Thoracic aorta (tissue), 2 donors: ENCODE measurements at places on chromosomes 1 and 21.

DNA sequence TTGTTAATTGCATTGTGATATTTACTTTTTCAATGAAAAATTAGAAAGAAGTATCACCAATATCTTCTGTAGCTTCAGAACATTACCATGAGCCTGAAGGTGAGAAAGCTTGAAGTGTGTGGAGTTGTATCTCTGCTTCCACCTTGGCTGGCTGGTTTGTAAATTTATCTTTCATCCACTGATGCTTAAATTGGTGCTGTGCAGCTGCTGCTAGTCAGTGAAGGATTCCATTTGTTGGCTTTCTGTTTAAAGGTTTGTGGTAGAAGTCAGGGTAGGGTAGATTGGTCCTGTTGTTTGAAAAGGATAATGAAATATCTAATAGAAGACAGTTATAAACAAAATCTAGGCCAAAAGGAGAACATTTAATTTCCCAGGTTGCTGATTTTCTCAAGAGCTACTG, 105.7 kb downstream of the C1orf21 start:
- H3K4me3 ChIP-seq = no peak overlapping the region
- peaks cover 16% of the 10 kb centered on the region for H3K4me1 ChIP-seq
- no peaks in the 10 kb centered on the region for H3K36me3 ChIP-seq
- no peak overlapping the region for H3K27ac ChIP-seq

GRCh38 chr1:202143011-202143767, 1.3 kb downstream of the ARL8A start:
- no peaks in the 10 kb centered on the region for H3K27me3 ChIP-seq
- H3K27ac ChIP-seq = peak overlapping the region; percentile 85
- peak overlapping the region; percentile 93 for H3K4me3 ChIP-seq

DNA sequence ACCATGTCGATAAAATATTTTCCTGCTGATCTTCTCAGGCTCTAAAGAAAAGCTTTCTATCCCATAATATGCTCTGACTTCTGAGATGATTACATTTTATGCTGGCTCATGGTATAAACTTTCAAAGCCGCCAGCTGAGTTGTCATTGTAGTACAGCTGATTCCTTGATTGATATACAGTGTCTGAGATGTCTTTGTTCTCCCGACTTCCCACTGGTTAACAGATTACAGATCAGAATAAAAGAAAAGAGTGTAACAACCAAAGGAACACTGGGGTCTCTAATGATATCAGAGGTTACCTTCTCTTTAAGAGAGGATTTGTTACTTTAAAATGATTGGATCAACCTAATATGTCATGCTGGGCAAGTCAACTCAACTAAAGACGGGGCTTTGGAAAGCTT, 485.4 kb upstream of the LRRC7 start:
- no peaks in the 10 kb centered on the region for H3K4me1 ChIP-seq
- no peaks in the 10 kb centered on the region for H3K27me3 ChIP-seq
- H3K4me3 ChIP-seq = no peak overlapping the region
- H3K36me3 ChIP-seq = no peaks in the 10 kb centered on the region

DNA sequence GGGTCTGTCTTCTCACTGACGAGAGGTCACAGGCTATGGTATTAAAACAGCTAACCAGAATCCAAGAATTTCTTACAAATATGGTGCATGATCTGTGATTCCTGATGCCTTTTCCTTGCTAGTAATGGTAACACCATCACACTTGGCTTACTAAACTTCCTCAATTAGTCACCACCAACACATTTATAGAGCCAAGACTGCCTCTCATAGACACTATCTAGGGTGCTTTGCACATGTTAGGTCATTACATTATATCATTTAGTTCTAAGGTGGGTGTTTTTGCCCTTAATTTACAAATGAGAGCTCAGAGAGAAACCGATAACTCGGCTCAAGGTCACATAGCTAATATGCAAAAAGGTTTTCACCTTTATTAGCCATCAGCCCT, 8.7 kb downstream of the KIF21B start:
- H3K27me3 ChIP-seq = no peaks in the 10 kb centered on the region
- no peak overlapping the region for H3K4me3 ChIP-seq
- DNase-seq = no peak

DNA sequence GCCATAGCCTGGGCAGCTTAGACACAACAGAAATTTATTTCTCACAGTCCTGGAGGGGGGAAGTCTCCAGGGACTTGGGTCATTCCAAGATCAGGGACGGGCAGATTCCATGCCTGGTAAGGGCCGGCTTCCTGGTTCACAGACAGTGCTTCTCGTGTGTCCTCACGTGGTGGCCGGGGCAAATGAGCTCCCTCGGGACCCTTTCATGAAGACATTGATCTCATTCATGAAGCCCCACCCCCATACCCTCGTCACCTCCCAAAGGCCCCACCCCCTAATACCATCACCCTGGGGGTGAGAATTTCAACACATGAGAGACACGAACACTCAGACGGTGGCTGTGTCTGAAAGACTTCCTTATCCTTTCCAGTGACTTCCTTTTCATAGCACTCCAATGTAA, 51.5 kb downstream of the ACOT7 start:
- no peak overlapping the region for H3K4me3 ChIP-seq
- no peaks in the 10 kb centered on the region for H3K4me1 ChIP-seq
- no peaks in the 10 kb centered on the region for H3K36me3 ChIP-seq
- no peaks in the 10 kb centered on the region for H3K27me3 ChIP-seq
- no peak overlapping the region for H3K27ac ChIP-seq
- no peak for DNase-seq

DNA sequence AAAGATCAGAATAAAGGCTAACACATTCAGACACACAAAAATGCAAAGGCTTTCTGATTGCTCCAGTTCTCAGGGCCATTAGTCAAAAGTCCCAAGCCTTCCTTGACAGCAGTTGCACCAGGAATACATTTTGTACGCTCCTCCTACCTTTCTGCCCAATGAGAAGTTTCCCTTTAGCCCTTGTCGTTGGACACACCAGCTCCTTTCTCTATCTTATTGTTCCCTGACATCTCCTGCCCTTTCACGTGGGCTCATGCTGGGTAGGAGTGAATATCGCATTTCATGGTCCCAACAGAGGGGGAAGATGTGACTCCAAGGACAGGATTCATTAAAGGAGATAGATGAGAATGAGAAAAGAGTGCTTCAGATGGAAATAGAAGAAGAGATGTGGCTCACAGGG, 33.5 kb upstream of the IFI16 start:
- H3K27me3 ChIP-seq = no peaks in the 10 kb centered on the region
- no peak overlapping the region for H3K4me3 ChIP-seq
- no peaks in the 10 kb centered on the region for H3K36me3 ChIP-seq
- H3K4me1 ChIP-seq = no peaks in the 10 kb centered on the region
- no peak for DNase-seq

DNA sequence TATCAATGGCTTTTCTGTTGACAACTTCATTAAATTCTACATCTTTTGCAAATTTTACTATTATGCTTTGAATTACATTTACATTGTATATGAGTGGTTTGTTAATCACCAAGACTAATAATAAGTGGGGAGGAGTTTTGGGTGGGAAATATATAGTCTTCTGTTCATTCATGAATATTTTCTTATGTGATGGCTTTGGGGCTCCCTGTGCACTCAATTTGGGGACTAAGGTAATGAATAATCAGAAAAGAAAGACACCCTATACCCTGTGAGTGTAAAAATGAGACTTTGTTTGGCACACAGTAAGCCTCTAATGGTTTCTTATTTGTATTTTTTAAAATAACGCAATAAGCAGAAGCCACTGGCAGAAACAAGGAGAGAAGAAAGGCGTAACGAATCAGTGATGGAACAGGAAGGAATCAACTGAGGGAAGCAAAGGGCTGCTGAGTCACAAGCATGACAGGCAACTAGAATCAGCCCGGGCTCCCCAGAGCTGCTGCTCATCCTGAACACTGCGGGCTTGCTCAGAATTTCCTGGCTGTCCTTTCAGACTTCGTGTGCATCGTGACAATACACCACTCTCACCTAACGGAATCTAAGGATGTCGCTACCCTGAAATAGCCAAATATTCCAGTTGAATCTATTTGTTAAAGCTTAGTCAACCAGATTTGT, 20.8 kb upstream of the RGS2 start:
- no peaks in the 10 kb centered on the region for H3K27me3 ChIP-seq
- DNase-seq = no peak
- no peaks in the 10 kb centered on the region for H3K36me3 ChIP-seq
- H3K4me1 ChIP-seq = peaks cover 8% of the 10 kb centered on the region

DNA sequence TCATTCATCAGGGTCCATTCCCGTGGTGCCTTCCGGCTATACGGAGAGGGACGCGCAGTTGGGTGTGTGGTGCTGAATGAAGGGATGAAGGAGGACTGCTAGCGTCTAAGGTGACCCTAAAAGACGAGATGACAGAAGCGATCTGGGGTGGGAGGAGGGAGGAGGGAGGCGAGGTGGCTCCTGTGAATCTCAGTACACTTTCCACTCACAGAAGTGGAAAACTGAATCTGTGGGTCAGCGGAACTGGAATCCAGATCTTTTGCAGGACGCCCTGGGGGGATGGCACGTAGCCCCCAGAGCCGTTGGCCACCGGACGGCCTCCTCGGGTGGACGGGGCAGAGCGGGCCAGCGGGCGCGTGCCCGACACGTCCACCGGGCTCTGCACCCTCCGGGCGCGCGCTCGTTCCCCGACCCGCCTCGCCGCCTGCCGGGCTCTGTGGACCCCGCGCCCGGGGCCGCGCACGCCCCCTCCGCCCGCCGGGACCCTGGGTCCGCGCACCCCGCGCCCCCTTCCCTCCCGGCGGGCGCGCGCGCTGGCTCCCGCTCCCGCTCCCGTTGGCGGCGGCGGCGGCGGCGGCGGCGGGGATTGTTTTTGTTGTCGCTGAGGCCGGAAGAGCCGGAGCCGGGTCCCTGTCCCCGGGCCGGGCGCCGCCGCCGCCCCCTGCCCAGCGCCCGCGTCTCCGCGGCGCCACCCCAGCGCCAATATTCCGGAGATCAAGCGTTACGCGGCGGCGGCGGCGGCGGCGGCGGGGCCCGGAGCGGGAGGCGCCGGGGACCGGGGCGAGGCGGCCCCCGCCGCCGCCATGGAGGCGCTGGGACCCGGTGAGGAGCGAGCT, at the start of gene AGO4:
TSS of gene AGO4 (plus strand) at position 403 of the 836 bp plus-strand sequence. CDS start at position 804, 401 bp downstream.
- H3K36me3 ChIP-seq = no peaks in the 10 kb centered on the region
- H3K27ac ChIP-seq = peak within 1 kb of the TSS; percentile 86
- H3K27me3 ChIP-seq = no peaks in the 10 kb centered on the region
- peak within 1 kb of the TSS; percentile 92 for H3K4me3 ChIP-seq
- DNase-seq = no peak

- peaks cover 59% of the 10 kb centered on the region for H3K4me1 ChIP-seq
- H3K36me3 ChIP-seq = no peaks in the 10 kb centered on the region
- H3K27ac ChIP-seq = peak overlapping the region; percentile 67
Observed at GRCh38 chr1:26723013-26723991, 27.5 kb downstream of the ARID1A start.

GRCh38 chr1:198228925-198229324, 72.1 kb downstream of the NEK7 start:
- no peaks in the 10 kb centered on the region for H3K27me3 ChIP-seq
- H3K27ac ChIP-seq = no peak overlapping the region
- no peaks in the 10 kb centered on the region for H3K36me3 ChIP-seq
- H3K4me3 ChIP-seq = no peak overlapping the region

GRCh38 chr1:65255035-65255655, 54.2 kb upstream of the DNAJC6 start:
- peak overlapping the region; percentile 79 for H3K4me3 ChIP-seq
- no peaks in the 10 kb centered on the region for H3K36me3 ChIP-seq
- peaks cover 13% of the 10 kb centered on the region for H3K4me1 ChIP-seq
- H3K27ac ChIP-seq = no peak overlapping the region
- no peaks in the 10 kb centered on the region for H3K27me3 ChIP-seq

- H3K27me3 ChIP-seq = no peaks in the 10 kb centered on the region
- no peaks in the 10 kb centered on the region for H3K36me3 ChIP-seq
- H3K27ac ChIP-seq = no peak overlapping the region
- no peak for DNase-seq
Observed at GRCh38 chr1:3677484-3677883, 25.2 kb downstream of the TP73 start.

DNA sequence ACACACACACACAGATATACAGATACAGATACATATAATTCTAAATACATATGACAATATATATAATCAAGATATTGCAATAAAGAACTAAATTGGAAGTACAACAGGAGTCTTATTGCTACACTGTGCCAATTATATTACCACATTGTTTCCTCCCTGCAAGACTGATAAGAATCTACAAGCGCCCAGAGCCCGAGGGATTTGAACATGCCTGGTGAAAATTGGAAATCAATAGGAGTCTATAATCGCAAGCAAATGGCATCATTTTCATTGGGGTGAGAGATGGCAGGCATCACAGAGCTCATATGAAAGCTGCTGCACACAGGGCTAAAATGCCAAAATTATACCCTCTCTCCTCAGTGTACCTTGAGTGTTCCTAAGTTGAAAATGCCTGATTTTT, 152.9 kb upstream of the PTBP2 start:
- no peaks in the 10 kb centered on the region for H3K27me3 ChIP-seq
- H3K36me3 ChIP-seq = no peaks in the 10 kb centered on the region
- H3K4me3 ChIP-seq = no peak overlapping the region
- no peaks in the 10 kb centered on the region for H3K4me1 ChIP-seq
- DNase-seq = no peak
- no peak overlapping the region for H3K27ac ChIP-seq

- H3K4me1 ChIP-seq = no peaks in the 10 kb centered on the region
- no peak for DNase-seq
- no peak overlapping the region for H3K4me3 ChIP-seq
- H3K27me3 ChIP-seq = no peaks in the 10 kb centered on the region
- no peak overlapping the region for H3K27ac ChIP-seq
- H3K36me3 ChIP-seq = no peaks in the 10 kb centered on the region
Observed at GRCh38 chr1:239247285-239247684, 139.1 kb upstream of the CHRM3 start.
